ENCODE measurements at places on chromosomes 12 and 14.

DNA sequence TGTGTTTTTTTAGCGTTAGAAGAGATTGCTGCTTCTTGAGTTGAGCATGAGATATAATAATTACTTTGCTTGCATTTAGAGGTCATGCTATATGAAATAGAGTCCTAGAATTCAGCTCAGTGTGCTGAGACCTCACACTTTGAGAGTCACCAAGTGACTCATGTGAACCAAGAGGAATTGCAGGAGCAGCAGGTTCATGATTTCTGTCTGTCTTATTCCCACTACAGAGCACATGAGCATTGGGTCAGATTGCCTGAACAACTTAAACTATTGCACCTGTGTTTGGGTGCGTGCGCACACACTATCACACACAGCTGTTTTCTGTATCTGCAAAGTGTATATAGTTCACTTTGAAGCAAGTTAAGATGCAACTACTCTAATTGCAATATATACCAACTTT, 109.3 kb downstream of the FGD4 start:
- H3K4me1 ChIP-seq: no peaks in the 10 kb centered on the region
- no peak overlapping the region for H3K27ac ChIP-seq
- no peak for DNase-seq
- no peaks in the 10 kb centered on the region for H3K36me3 ChIP-seq
- H3K4me3 ChIP-seq: no peak overlapping the region

GRCh38 chr12:47124451-47124850, 44.7 kb upstream of the AMIGO2 start:
- no peak overlapping the region for H3K27ac ChIP-seq
- no peaks in the 10 kb centered on the region for H3K36me3 ChIP-seq
- DNase-seq: peak; percentile 51
- H3K4me3 ChIP-seq: no peak overlapping the region

DNA sequence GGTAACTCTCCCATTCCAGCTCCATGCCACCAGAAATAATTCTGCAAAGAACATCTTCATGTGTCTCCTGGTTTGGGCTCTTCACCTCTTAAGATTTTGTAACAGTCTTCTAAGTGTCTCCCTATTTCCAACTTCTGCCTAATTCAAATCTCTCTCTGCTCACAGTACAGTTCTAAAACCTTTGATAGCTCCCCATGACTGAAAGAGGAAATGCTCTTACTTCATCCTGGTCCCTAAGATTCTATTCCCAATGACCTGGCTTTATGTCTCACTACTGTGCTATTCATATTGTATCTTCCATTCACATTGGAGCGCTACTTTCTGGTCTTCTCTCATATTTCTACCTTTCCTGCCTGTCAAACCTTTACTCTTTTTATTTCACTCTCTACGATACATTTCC, 1.6 kb downstream of the AMN1 start:
- H3K27ac ChIP-seq: no peak overlapping the region
- DNase-seq: no peak
- H3K4me1 ChIP-seq: no peaks in the 10 kb centered on the region
- H3K27me3 ChIP-seq: no peaks in the 10 kb centered on the region

DNA sequence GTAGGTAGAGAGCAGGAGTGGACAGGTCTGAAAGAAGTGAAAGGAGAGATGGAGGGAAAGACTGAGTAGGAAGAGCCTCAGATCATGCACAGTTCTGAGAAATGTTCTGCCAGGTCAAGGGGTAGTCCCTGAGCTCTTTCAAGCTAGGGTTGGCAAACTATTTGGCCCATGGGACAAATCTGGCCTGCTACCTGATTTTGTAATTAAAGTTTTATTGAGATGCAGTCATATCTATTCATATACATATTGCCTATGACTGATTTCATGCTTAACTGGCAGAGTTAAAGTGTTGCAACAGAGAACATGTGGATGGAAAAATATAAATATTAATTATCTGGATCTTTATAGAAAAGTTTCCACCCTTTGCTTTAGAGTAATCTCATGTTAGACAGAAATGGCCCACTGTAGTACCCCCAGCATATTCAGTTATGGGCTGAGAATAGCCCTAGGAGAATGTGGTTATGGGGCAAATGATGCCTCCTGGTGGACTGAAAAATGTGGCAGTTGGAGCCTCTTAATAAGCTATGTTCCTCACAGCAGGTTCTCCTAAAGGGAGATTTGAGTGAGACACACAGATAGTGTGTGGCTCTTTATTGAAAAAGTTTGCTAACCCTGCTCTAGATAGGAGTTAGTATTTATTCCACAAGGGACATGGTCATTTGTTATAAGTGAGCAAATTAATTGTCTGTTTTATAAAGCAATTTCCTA, 476.9 kb downstream of the LRIG3 start:
- DNase-seq: peak; percentile 40
- no peaks in the 10 kb centered on the region for H3K36me3 ChIP-seq
- no peak overlapping the region for H3K27ac ChIP-seq
- no peaks in the 10 kb centered on the region for H3K27me3 ChIP-seq
- no peak overlapping the region for H3K4me3 ChIP-seq
- no peaks in the 10 kb centered on the region for H3K4me1 ChIP-seq

GRCh38 chr12:28059668-28060067, 87.1 kb upstream of the PTHLH start:
- DNase-seq: no peak
- no peak overlapping the region for H3K4me3 ChIP-seq
- no peaks in the 10 kb centered on the region for H3K4me1 ChIP-seq
- no peak overlapping the region for H3K27ac ChIP-seq
- H3K36me3 ChIP-seq: no peaks in the 10 kb centered on the region

- no peaks in the 10 kb centered on the region for H3K4me1 ChIP-seq
- H3K27ac ChIP-seq: no peak overlapping the region
- H3K27me3 ChIP-seq: no peaks in the 10 kb centered on the region
- DNase-seq: no peak
Measured at GRCh38 chr12:106602076-106602475, 19.3 kb downstream of the RFX4 start.

DNA sequence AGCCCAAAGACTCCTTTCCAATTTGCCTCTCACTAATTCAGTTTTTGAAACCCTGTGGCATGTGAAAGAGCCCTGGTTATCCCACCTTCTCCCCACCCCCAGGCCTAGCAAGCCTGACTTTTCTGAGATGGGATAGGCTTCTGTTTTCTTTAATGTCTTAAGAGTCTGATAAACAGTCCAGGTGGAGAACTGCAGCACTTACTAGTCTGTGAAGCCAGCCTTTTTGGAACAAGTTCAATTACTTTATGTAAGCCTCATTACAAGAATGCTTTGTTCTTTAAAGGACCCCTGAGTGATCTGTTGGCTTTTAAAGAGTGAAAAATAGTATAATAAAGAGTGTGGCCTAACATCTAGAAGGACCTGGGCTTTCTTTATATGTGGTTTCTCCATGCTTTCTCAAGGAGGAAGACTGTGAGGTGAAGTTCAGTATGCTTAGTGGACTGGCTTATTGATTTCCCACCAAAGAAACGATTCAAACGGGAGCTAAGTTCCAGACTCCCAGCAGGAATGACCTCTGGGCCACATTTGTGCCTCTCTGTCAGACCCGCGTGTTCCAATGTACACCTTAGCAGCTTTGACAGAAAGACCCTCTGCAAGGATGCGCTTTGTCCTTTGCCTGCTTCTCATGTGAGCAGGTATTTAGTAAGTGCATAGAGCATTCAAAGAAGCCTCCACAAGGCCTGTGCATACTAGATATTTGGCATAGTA, 129.5 kb downstream of the DAAM1 start:
- H3K4me1 ChIP-seq: peaks cover 4% of the 10 kb centered on the region
- H3K36me3 ChIP-seq: no peaks in the 10 kb centered on the region
- no peak overlapping the region for H3K27ac ChIP-seq
- H3K4me3 ChIP-seq: no peak overlapping the region

- peak; percentile 24 for DNase-seq
- no peaks in the 10 kb centered on the region for H3K36me3 ChIP-seq
- H3K27ac ChIP-seq: no peak overlapping the region
- no peaks in the 10 kb centered on the region for H3K4me1 ChIP-seq
- no peaks in the 10 kb centered on the region for H3K27me3 ChIP-seq
- H3K4me3 ChIP-seq: no peak overlapping the region
Measured at GRCh38 chr14:98138666-98139065, 1133.3 kb downstream of the BCL11B start.

DNA sequence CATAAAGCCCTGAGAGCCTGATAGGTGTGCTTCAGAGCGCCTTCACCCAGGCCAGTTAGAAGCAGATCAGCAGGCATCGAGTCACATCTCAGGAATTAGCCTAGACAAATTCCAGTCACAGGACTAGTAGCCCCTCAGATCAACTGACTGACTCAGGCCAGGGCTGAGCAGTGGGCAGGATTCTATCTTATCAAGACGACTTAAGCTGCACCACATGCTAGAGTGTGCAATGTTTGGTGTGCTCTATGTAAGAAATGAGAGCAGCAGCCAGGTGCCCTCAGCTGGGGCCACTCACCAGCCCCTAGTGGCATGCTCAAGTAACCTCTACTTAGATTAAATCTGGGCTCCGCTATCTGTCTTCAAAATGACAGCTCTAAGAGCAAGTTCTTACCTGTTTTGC, 19.7 kb upstream of the NGB start:
- no peak overlapping the region for H3K27ac ChIP-seq
- H3K36me3 ChIP-seq: no peaks in the 10 kb centered on the region
- DNase-seq: peak; percentile 63
- H3K4me3 ChIP-seq: no peak overlapping the region
- H3K27me3 ChIP-seq: no peaks in the 10 kb centered on the region

DNA sequence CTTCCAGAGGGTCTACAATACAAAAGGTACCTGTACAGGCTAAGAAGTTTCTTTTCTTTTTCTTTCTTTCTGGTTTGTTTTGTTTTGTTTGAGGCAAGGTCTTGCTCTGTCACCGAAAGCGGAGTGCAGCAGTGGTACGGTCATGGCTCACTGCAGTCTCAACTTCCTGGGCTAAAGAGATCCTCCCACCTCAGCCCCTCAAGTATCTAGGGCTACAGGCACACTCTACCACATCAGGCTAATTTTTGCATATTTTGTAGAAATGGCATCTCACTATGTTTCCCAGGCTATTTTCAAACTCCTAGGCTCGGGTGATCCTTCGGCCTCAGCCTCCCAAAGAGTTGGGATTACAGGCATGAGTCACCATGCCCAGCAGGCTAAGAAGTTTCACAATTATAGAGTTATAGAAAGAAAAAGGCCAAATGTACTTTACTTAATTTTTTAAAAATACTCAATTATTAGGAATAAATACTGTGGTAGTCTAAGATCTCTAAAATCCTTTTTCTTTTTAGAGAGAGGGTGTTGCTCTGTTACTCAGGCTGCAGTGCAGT, 3.0 kb upstream of the PIGH start:
- H3K36me3 ChIP-seq: no peaks in the 10 kb centered on the region
- H3K4me3 ChIP-seq: no peak overlapping the region
- no peak for DNase-seq
- peaks cover 3% of the 10 kb centered on the region for H3K27me3 ChIP-seq
- H3K4me1 ChIP-seq: no peaks in the 10 kb centered on the region
- no peak overlapping the region for H3K27ac ChIP-seq

DNA sequence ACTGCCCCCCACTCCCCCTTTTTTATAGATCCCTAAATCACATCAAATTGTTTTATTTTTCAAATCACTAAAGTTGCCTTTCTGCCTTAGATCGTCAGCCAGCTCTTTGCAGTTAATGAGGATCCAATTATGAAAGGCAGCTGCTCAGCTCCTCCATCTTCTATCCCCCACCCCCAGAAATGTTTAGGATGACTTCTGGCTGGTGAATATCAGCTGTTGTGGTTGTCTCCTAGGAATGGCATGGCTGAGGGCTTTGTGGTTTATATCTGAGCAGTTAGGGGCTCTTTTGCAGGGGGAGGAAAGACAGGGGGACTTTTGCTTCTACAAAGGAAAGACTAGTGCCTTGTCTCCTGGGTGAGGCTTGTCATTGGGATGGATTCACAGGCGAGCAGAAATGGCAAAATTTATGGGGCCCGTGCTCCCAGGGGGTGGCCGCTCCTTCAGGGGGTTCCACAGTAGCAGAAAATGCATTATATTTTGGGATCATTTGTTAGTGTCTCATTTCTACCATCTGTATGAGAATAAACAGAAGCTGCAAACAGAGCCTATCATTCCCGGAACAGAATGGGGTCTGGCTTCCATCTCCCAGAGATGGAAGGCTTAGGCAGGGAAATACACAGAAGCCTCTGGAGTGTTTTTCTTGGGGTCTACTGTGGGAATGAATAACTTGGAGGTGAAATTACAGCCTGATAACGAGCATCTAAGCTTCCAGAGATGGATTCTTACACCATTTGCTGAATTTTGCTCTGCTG, 6.5 kb downstream of the JDP2 start:
- no peak overlapping the region for H3K27ac ChIP-seq
- H3K27me3 ChIP-seq: no peaks in the 10 kb centered on the region
- peaks cover 12% of the 10 kb centered on the region for H3K36me3 ChIP-seq
- H3K4me1 ChIP-seq: peaks cover 4% of the 10 kb centered on the region
- no peak for DNase-seq
- H3K4me3 ChIP-seq: no peak overlapping the region

DNA sequence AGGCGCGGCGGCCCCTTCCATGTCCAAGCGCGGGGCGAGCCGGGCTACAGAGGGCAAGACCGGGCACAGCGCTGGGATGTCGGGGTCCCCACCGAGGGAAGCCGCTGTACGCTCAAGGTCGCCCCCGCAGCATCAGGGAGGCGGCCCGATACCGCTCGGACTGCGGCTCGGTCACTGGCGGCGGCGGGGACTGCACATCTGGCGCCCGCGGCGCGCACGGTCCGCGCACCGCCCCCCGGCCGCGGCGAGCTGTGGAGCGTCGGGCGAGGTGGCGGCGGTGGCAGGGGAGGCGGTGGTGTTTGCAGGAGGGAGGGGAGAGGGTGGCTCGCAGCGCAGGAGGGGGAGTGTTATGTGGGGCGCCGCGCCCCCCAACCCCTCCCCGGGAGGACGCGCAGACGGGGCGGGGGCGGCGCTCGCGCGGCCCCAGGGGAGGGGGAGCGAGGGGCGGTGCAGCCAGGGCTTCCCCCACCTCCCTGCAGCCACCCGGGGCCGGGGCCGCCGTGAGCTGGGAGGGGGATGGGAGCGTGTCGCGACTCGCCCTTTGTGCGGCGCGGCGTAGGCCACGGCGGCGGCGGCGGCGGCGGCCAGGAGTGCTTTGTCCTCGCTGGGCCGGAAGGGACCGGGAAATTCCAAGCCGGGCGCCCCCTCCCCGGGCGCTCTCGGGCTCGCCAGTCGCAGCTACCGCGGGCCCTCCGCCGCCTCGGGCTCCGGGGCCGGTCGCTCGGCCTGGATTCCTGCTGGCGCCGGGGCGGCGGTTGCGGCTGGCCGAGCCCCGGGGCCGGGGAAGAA, at the start of gene NUAK1:
Gene NUAK1 (minus strand): TSS at position 322 of the 789 bp plus-strand sequence. CDS start 301 bp downstream, at position 21.
- peak within 1 kb of the TSS; percentile 67 for H3K27ac ChIP-seq
- H3K4me1 ChIP-seq: peaks cover 18% of the 10 kb centered on the region
- peak; percentile 84 for DNase-seq
- H3K36me3 ChIP-seq: no peaks in the 10 kb centered on the region
- no peaks in the 10 kb centered on the region for H3K27me3 ChIP-seq

GRCh38 chr12:92929983-92930382, 888 bp upstream of the EEA1 start:
- H3K4me3 ChIP-seq: peak overlapping the region; percentile 59
- H3K36me3 ChIP-seq: no peaks in the 10 kb centered on the region
- no peaks in the 10 kb centered on the region for H3K4me1 ChIP-seq
- DNase-seq: no peak
- no peaks in the 10 kb centered on the region for H3K27me3 ChIP-seq

All from fibroblast of lung (primary cell).